ENCODE measurements at places on chromosomes 3 and 15.
A peak's percentile ranks its signal among the peaks of the same experiment; 100 is the strongest.

- no peak overlapping the region for H3K4me3 ChIP-seq
- H3K27me3 ChIP-seq: no peaks in the 10 kb centered on the region
- no peaks in the 10 kb centered on the region for H3K4me1 ChIP-seq
Observed at GRCh38 chr15:45499426-45499825, 23.1 kb downstream of the SLC30A4 start.

GRCh38 chr3:190336516-190337189 lies 14.4 kb upstream of the CLDN1 start:
- peaks cover 12% of the 10 kb centered on the region for H3K4me1 ChIP-seq
- no peak overlapping the region for H3K4me3 ChIP-seq
- no peak overlapping the region for H3K27ac ChIP-seq
- DNase-seq: no peak
- no peaks in the 10 kb centered on the region for H3K27me3 ChIP-seq

DNA sequence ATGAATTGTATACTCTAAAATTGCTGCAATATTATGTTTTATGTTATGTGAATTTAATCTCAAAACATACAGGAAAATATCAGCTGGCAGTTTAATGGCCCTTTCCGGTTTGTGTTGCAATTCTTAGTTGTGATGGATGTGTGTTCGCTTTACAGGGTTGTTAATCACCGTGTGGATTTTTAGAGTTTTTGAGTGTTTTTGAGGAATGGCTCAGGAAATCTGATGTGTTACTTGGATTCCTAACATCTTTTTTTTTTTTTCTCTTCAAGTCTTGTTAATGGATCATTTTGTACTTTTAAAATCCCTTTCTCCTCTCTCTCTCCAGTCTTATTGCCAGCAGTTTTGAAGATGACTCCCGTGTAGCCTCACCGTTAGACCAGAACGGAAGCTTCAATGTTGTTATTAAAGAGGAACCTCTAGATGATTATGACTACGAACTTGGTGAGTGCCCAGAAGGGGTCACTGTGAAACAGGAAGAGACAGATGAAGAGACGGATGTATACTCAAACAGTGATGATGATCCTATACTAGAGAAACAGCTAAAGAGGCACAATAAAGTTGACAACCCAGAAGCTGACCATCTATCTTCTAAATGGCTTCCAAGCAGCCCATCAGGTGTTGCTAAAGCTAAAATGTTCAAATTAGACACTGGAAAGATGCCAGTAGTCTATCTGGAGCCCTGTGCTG lies 35.7 kb downstream of the MGA start:
- H3K4me3 ChIP-seq: no peak overlapping the region
- H3K4me1 ChIP-seq: peaks cover 15% of the 10 kb centered on the region
- no peaks in the 10 kb centered on the region for H3K27me3 ChIP-seq
- H3K27ac ChIP-seq: no peak overlapping the region
- DNase-seq: peak; percentile 68

- no peaks in the 10 kb centered on the region for H3K27me3 ChIP-seq
- H3K4me3 ChIP-seq: no peak overlapping the region
- peak; percentile 22 for DNase-seq
- no peaks in the 10 kb centered on the region for H3K36me3 ChIP-seq
Observed at GRCh38 chr3:185270262-185270955, 16.6 kb upstream of the EHHADH start.

- H3K4me1 ChIP-seq: peaks cover 38% of the 10 kb centered on the region
- DNase-seq: peak; percentile 85
- no peaks in the 10 kb centered on the region for H3K27me3 ChIP-seq
- peak overlapping the region; percentile 51 for H3K27ac ChIP-seq
- H3K4me3 ChIP-seq: no peak overlapping the region
Observed at GRCh38 chr3:48565591-48566400, 2.2 kb upstream of the UCN2 start.

- no peak overlapping the region for H3K27ac ChIP-seq
- DNase-seq: peak; percentile 55
- no peaks in the 10 kb centered on the region for H3K27me3 ChIP-seq
- no peaks in the 10 kb centered on the region for H3K36me3 ChIP-seq
- no peaks in the 10 kb centered on the region for H3K4me1 ChIP-seq
Observed at GRCh38 chr3:27943106-27943505, 221.0 kb upstream of the EOMES start.

DNA sequence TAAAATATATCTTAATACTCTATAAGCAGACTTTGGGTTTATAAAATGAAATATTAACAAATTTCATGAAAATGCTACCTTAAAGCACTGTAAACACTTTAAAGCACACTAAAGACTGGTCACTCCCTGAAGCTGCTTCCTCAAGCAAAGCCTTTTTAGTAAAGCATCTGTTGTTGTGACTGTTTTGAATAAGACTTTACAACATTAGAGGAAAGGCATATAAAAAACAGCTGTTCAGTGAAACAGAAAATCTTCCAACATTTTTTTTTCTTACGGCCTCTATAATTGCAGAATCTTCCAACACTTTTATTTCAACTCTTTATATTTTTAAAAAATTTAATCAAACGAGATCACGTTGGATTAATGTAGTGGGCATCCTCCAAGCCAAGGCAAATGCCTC lies 48.1 kb downstream of the GRK7 start:
- no peak overlapping the region for H3K4me3 ChIP-seq
- DNase-seq: no peak
- no peaks in the 10 kb centered on the region for H3K4me1 ChIP-seq
- no peaks in the 10 kb centered on the region for H3K27me3 ChIP-seq

DNA sequence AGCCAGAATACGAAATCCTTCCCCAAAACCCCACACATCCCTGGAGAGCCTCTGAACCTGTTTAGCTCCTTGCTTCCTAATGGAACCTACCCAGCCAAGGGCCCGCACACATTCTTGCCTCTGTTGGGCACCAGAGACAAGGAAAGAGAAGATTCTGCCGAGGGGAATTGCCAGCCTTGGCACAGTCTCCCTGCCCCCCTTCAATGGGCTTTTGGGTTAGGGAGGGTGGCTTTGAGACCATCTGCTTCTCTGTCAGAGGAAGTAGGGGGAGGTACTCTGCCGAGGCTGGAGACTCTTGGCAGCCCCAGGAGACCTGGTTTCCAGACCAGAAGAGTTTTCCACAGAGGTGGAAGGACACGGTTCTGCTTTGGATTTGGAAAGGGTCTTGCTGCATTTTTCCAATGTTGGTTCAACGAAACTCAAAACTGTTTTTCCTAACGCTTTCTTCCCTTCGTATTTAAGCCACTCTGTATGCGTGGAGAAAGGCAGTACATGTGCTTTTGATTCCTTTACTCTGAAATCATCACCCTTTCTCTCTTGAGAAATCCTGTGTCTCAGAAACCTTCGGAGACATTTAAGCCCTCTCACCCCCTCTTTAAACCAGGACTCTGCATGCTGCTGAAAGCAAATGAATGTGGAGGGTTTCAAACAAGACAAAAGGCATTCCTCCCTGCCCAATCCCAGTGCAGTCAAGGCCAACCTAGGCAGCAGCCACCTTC lies 78.8 kb upstream of the PRR23C start:
- H3K36me3 ChIP-seq: no peaks in the 10 kb centered on the region
- no peaks in the 10 kb centered on the region for H3K4me1 ChIP-seq
- no peak overlapping the region for H3K27ac ChIP-seq
- no peak overlapping the region for H3K4me3 ChIP-seq
- DNase-seq: no peak

All from PC-3 (cell line).